Activated B cell treated with CpG ODN at 0.5 μM for 24 hours (primary cell): ENCODE measurements at places on chromosomes 2 and 18.

- DNase-seq, result no peak
Observed at GRCh38 chr2:109406301-109406700, 207.5 kb downstream of the SEPTIN10 start.

GRCh38 chr2:55009277-55010060, 40.8 kb downstream of the RTN4 start:
- no peak for DNase-seq

GRCh38 chr2:228417526-228417925, 236.0 kb upstream of the SPHKAP start:
- DNase-seq, result no peak

- DNase-seq, result no peak
Observed at GRCh38 chr2:14234911-14235310, 397.6 kb upstream of the LRATD1 start.

DNA sequence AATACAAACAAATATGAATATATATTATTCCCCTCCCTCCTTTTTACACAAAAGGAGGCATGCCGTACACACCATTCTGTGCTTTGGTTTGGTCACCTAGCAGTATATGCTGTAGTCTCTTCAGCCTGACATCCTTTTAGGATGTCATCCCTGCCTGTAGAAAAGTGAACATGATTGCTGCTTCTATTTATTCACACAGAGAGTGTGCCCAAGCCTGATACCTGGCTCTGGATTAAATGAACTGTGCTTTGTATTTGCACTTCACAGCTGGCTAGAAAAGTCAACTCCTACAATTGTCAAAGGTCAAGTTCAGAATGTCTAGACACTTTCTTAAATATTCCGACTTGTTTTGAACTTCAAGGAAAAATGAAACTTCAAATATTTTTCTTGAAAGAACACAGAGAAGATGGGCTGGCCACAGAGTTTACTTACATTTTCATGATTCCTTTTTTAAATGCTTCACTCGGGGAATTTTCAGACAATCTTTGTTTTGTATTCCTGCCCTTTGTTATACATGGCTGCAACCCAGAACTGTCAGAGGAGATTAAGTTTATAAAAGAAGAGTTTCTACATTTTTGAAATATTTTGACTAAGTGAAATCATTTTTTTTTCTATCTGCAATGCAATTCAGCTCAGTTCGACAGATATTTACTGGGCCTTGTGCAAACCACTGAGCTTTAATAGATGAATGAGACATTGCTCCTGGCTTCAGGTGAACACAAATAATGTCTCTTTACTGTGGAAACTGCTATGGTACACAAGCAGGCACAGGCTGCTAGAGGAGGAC, 33.5 kb downstream of the DAPL1 start:
- DNase-seq, result no peak

GRCh38 chr2:200850512-200851256, 13.8 kb downstream of the CLK1 start:
- no peak for DNase-seq

GRCh38 chr2:88321449-88322248, 130.8 kb downstream of the FOXI3 start:
- no peak for DNase-seq

DNA sequence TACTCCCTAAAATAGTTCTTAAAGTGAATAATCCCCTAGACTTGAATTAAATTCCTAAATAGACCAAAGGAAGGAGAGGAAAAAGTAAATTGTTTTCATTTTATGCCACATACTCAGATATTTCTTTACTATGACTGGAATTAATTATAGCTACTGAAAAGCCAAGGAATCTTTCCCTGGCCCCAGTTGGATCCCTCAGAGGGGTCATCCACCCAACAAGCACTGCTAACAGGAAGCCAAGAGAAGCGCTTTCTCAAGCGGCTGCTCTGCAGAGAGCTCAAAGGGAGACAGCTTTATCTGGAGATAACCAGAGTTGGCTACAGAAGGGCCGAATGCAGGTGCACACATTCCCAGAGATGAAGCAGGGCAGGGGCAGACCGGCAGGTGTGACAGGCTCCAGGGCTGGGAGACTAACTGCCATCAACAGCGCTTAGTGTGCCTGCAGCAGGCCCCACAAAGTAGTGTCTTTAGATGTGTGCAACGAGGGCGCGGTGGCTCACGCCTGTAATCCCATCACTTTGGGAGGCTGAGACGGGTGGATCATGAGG, 51.1 kb downstream of the POLR1A start:
- no peak for DNase-seq

GRCh38 chr18:11661430-11661829, 27.6 kb upstream of the GNAL start:
- DNase-seq, result no peak

GRCh38 chr2:15092691-15093090, 460.2 kb downstream of the LRATD1 start:
- DNase-seq, result no peak

- no peak for DNase-seq
Observed at GRCh38 chr2:25337276-25337675, 4.4 kb downstream of the DNMT3A start.
